ENCODE measurements at places on chromosomes 7 and 10.

DNA sequence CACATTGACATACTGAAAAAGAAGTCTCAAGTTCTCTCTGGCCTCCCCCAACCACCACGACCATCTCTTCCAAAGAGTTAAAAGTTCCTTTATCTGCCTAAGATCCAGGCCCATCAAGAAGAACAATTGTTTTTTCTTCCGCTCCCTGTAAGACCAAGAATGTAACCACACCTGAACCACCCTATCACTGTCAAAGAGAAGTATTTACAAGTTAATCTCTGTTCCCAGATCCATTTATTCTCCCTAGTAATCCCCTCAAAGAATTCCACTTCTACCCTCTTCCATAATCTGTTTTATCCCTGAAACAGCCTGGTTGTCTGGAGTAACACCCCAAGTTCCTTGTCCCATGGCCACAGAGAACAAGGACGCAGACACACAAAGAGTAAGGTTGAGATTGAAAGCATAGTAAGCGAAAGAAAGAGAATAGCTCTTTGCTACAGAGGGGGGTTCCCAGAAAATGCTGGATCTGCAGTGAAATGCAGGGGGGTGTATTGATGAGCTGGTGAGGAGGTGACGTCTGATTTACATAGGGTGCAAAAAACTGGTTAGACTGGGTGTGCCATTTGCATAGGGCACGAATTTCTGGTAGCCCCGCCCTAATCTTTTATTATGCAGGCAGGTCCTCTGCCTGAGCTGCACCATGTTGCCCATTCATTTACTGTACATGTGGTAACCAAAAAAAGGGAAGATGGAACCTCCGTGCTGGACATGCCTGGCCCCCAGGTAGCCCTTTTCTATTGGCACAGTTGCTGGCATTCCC is 122.0 kb downstream of the SKIDA1 start:
- no peak for DNase-seq

DNA sequence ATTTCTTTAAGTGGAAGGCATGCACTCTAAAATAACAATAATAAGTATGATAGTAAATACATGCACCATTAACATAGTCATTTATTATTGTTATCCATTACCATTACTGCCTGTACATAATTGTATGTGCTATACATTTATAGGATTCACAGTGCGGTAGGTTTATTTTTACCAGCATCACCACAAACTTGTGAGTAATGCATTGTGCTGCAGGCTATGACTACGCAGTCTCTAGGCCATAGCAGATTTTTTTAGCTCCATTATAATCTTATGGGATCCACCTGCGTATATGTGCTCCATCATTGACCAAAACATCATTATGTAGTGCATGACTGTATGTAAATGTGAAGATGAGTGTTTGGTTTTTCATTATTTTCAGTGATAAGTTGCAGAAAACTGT is 160.0 kb downstream of the LRRC4 start:
- DNase-seq: no peak

- DNase-seq: no peak
Measured at GRCh38 chr10:104268405-104268712, 625 bp upstream of the GSTO2 start.

GRCh38 chr10:71729161-71729636 is 9.6 kb upstream of the C10orf105 start:
- DNase-seq: no peak

DNA sequence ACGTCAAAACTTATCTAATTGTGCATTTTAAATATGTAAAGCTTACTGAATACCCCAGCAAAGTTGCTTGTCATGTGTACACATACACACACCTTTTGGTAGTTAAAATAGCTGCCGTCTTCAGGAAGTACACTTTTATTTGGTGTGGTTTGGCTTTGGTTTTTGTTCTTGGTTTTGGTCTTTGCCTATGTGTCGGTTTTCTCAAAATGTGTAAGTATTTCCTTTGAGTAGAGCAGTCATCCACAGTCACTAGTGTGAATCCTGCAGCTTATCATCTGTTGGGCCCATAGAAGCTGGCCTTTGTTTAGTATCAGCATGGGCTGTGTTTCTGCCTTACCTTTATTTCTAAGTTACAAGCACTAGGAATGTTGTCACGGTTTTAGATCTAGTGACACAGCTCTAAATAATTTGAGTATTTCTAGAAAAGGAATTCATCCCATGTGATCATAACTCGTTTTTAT is 35.3 kb downstream of the NET1 start:
- DNase-seq: no peak

- no peak for DNase-seq
Measured at GRCh38 chr7:36613031-36613614, 111.2 kb downstream of the AOAH start.

DNA sequence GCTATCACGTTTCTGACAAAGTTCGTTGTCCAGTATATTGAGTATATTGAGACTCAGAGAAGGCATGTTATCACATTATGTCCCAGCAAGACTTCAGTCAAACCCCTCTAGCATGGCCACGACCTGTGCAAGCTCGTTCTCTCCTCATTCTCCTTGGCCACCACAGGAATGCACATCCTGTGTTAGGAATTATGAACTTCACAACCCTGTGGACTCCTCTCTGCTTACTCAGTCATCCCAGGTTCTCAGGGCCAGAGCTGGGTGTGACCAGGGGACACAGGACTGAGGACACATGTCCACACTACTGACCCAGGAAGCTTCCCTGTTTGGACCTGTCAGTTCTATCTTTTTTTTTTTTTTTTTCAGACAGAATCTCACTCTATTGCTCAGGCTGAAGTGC is 4.4 kb downstream of the SH2D4B start:
- no peak for DNase-seq

DNA sequence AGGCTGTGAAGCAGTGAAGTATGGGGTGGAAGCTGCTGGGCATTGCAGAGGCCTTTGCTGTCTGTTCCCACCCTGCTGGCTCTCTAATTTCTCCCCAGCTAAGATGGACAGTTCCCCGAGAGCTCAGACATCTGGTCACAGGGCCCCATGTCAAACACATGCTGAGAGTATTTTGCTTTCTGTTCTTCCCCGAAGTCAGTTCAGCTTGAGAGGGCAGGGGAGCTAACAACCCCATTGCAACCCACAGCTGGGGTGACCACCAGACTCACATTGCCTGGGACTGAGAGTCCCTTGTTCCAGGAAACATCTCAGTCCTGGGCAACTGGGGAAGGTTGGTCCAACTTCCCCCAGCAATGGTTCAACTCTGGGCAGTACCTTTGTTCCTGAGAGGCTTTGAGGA is 52.8 kb downstream of the ABCA13 start:
- no peak for DNase-seq

DNA sequence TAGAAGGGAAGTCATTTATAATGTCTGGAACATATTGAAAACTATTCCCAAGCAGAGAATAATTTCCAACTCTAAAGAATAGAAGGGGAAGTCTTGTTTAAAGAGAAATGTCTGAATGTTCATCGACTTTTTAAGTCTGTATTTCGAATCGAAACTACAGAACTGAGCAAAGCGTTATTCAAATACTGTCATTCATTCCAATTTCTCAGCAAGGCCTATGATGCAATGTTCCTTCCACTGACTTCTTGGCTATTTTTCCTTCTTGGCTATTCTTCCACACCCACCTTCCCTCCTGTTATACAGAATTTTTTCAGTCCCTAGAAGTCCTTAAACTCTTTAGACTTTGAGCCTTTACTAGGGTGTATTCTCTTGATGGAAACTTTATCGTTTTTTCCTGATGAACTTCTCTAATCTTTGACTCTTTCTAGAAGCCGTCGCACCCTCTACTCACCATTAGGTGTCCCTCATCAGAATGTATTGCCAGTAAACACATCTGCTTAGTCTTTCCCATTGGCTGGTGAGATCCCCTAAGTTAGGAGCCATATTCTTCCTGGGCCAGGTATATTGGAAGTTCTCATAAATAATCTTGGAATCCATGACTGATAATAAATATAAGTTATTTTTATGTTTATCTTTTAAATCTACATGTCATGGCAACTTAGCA is 235.7 kb upstream of the CCDC6 start:
- no peak for DNase-seq

DNA sequence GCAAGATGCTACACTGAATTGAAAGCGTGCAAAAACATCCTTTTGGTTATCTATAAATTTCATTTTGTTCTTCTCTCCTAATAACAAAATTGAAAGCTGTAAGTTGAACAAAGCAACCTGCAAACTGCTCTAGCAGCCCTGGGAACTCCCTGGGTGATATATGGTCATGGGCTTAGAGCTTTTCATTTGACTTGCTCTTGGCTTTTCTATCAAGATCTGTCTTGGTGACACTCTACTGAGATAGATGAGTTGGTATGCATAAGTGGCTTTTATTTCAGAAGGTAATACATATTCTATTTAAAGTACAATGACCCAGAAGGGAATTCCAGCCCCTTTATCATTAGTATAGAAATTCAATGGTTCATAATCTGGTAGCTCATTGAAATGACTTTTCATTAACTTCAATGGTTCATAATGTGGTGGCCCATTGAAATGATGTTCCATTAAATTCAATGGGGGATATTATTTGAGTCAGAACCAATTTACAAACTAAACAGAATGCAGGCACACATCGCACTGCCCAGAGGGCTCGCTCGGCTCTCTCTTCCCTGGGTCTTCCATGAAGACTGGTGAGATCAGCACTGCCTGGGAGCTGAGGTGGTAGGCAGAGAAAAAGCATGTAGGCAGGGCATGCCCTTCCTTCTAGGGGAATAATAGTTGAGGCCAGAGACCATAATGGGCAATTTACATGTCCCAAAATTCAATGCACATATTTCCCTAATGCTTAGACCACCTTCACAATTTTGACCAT is 10.1 kb upstream of the KCNMA1 start:
- DNase-seq: no peak

GRCh38 chr10:17512341-17513001 is 58.1 kb upstream of the ST8SIA6 start:
- DNase-seq: peak; percentile 88

- no peak for DNase-seq
Measured at GRCh38 chr7:15236952-15237351, 324.9 kb downstream of the AGMO start.

DNA sequence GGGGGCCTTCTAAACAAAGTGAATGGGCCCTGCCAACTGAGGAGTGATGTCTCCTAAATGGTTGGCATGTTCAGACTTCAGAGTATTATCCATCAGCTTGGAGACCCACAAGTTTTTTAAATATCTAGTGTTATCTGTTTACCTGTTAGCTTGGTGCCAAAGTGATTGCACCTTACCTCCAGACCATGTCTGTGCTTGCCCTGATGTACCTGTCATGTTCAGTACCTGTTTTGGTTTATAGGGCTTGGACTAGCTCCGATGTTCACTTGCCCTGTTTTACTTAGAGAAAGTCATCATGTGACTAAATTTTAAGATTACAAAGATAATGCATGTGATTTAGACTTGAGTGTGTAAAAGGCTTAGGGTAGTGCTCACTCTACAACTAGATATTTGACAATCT is 67.7 kb downstream of the CNNM2 start:
- DNase-seq: no peak

DNA sequence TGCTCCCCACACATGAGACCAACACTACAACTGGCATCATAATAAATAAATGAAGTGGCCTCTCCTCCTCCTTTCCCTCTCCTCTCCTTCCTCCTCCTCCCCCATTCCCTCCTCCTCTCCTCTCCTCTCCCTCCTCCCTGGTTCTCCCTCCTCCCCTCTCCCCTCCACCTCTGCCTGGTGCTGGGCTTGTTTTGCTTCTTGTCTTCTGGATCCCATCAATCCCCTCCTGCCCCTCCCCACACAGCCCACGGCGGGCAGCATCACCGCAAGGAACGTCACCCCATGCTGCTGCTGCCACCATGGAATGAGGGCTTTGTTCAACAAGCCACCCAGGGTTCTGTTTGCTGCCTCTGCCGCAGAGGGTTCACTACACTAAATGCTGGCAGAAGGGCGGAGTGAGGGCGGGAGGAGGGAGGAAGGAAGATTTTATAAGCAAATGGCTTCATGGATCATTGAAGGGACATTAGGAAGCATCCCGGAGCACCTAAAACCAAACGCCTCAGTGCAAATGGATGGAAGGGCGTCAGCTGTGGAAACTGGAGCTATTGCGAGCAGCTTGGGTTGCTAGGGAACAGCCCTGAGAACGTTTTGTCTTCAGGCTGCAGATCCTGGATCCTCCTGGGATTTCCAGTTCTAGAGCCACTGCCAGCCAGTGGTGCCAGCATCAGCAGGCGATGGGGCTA is 379.7 kb upstream of the ZMIZ1 start:
- no peak for DNase-seq

- DNase-seq: no peak
Measured at GRCh38 chr10:29542723-29543122, 92.0 kb downstream of the SVIL start.

DNA sequence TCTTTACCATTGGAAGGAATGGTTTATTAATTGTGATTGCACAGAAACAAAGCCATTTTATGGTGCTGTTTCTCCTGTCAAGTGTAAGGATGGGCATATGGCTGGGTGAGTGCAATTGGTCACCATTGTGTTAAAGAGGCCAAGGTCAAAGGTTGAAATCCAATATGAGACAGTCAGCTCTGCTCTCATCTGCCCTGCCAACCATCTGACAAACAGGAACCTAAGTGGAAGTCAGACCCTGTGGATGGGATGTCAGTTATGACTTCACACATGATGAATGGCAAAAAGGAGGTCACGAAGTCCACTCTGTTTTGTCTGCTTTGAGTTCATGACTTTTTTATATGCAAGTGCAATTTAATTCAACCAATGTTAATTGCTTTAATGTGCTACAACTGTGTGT is 172.7 kb upstream of the TMEM229A start:
- no peak for DNase-seq

GRCh38 chr7:104206841-104207240 is 972 bp downstream of the ORC5 start:
- no peak for DNase-seq

DNA sequence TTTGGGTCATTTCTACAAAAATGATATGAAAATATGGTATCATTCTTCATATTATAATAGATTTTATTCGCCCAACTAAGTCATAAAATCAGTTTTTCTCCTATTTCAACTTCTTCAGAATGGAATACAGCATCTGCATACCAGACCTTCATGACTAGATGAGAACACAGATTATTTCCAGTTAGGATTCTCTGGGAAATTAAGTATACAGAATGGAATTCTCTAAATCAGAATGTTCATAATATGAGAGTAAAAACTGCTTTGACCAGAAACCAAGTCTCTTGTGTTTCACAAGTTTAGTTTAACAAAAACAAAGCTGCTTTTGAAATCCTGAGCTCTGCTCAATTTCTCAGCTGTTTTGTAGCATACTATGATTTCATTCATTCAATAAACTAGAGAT is 160.3 kb upstream of the SEMA3A start:
- no peak for DNase-seq

GRCh38 chr10:1268831-1269230 is 212.6 kb downstream of the WDR37 start:
- no peak for DNase-seq
